ENCODE measurements at places on chromosomes 4 and X. TPM values are rescaled to one million over a fixed set of nuclear protein-coding genes. Genes with fewer than 3 reads are reported as not detected.

- no peak for ATAC-seq
Measured at GRCh38 chr4:37763831-37764230, 62.7 kb upstream of the PGM2 start.

IL13RA1 gene
- total RNA-seq, result 82.2 TPM

- no peak for ATAC-seq
Measured at GRCh38 chr4:76028350-76028765, 5.1 kb upstream of the CXCL10 start.

GRCh38 chr4:107711831-107712230 is 8.2 kb downstream of the PAPSS1 start:
- ATAC-seq, result no peak

TMSB15C gene
- total RNA-seq, result 0.12 TPM

DNA sequence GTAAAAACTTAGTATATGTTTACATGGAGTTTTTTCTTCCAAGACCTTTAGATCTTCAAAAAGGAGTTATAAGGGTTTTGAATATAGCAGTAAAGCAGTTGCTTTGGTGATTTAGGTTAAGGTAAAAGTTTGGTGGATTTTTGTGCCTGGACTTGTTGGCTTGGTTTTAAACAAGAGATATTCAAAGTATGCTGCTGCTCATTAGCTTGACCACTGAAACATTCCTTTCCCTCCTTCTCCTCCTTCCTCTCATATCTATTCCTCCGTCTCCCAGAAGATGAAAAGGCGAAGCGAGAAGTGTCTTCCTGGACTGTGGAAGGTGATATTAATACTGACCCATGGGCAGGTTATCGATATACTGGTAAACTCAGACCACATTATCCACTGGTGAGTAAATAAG is 38.4 kb downstream of the METAP1 start:
- no peak for ATAC-seq

GRCh38 chrX:46488712-46489111 is 56.5 kb downstream of the ZNF674 start:
- ATAC-seq, result no peak

- ATAC-seq, result no peak
Measured at GRCh38 chrX:68938244-68939004, 109.6 kb downstream of the EFNB1 start.

DNA sequence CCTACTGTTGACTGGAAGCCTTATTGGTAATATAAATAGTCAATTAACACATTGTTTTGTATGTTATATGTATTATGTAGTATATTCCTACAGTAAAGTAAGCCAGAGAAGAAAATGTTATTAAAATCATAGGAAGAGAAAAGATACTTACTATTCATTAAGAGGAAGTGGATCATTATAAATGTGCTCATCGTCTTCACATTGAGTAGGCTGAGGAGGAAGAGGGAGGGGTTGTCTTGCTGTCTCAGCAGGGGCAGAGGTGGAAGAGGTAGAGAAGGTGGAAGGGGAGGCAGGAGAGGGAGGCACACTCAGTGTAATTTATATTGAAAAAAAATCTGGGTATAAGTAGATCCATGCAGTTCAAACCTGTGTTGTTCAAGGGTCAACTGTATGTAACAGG is 10.6 kb downstream of the CDKL5 start:
- ATAC-seq, result no peak

UGT2B7 gene
- not detected for total RNA-seq

DNA sequence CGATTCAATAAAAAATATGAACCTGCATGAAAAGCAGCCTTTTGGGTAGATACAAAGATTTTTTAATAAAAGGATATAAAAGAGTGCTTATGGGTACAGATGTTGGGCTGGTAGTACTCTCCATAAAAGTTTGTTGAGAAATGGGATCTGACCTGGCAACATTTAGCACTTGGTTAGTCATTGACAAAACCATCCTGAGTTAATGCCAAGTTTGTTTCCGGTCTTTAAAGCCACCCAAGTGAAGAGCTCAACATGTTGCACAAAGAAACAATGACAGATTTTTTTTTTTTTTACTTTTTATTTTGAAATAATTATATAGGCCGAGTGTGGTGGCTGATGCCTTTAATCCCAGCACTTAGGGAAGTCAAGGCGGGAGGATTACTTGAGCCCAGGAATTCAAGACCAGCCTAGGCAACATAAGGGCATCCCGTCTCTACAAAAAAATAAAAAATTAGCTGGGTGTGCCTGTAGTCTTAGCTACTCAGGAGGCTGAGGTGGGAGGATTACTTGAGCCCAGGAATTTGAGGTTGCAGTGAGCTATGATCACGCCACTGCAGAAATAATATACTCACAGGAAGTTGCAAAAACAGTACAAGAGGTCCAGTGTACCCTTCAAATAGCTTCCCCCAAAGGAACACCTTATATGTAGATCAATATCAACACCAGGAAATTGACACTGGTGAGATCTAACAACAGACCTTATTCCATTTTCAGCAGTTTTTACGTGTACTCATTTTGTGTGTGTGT is 16.6 kb downstream of the CHST7 start:
- peak; percentile 72 for ATAC-seq

GPC3 gene
- total RNA-seq, result 0.28 TPM

DNA sequence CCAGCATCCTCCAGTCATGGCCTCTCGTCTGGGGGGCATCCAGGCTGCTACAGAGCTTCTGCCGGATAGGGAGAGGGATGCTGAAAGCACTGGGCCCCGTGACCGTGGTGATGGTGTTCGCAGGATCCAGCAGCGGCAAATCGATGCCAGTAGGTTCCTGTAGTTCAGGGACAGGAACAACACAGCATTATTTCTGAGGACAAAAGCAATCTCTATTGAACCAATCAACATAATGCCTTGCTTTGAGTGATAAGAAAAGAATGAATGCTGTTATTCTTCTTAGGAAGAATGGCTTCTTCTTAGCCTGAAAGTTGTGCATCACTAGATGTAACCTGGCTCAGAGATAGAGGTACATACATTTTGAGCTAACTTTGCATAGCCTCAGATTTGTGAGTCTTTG is 378.6 kb downstream of the UNC5C start:
- no peak for ATAC-seq

DNA sequence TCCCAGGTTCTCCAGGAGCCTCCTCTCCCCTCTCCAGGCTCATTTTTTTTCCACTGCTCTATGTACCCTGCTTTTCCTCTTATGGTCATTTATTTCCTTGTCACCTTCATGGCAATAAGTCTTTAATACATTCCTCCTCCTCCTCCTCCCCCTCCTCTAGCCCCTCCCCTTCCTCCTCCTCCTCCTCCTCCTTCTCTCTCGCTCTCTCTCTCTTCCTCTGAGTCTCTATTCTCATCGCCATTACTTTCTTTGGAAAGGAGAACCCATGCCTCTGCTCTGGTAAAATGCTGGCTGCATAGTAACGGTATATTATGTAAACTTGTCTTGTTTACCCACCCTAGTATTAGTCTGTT is 35.7 kb downstream of the ARHGAP24 start:
- no peak for ATAC-seq

GRCh38 chrX:21972721-21973120 is 32.2 kb downstream of the SMS start:
- ATAC-seq, result no peak

DNA sequence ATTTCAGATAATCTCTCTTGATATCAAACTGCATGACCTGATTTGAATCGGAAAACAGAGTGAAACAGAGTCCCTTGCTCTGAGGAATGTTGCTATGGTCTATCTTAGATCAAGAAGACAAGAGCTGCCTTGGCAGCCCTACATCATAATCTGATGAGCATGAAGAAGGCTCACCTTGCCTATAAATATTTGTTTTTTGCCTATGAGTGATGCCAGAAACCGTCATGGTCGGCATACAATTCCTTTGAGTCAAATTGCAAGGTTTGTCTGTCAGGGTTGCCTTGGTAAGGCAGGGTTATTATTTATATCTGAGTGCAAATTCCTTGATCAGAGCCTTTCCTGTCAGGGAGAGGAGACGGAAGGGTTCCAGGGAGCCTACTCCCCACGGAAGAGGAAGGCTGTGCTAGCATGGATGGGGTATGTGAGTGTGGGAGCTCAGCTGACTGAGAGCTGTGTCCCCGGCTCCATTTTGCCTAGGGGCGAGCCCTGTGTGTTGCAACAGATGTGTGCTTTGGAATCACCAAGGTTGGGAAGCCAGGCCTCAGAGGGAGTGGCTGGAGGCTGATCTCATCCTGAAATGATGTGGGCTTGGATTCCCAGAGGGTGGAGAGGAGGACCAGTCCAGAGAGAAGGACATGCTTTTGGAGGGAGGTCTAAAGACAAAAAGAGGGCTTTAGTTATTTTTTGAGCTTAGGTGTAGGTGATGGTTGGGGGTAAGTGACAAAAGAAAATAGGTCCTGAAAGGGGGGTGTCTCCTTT is 43.6 kb downstream of the RTL9 start:
- ATAC-seq, result peak; percentile 64

VCX3A gene
- total RNA-seq, result not detected

DNA sequence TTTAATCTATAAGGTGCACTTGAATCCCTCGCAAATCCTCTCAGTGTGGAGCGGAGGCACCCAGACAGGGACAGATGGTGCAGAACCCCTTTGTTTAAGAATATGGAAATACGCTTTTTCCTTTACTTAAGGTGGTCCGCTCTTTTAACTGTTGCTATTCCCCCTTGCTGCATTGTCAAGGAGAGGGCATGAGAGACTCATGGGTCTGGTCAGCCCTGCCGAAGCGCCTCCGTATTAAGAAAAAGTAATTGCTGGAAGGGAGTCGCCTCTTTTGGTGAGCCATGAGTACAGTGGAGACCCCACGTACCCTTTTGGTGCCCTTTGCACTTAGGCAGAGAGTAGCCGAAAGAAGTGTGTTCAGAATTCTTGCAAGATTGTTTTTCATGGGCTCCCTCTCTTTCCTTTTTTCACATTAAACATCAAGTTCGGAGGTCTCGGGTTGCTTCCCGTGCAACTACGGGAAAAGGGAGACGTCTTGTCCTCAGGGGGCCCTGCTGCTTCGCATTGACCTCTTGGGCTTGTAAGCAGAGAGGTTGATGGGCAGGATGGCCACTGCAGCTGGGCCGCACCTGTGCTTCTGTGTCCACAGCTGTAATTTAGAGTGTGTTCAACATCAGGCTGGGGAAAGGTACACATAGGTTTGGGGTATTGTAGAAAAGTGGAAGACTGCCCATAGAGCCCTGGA is 109.6 kb downstream of the SPRY1 start:
- no peak for ATAC-seq

GRCh38 chr4:69984030-69984443 is 11.7 kb upstream of the STATH start:
- peak; percentile 92 for ATAC-seq

DNA sequence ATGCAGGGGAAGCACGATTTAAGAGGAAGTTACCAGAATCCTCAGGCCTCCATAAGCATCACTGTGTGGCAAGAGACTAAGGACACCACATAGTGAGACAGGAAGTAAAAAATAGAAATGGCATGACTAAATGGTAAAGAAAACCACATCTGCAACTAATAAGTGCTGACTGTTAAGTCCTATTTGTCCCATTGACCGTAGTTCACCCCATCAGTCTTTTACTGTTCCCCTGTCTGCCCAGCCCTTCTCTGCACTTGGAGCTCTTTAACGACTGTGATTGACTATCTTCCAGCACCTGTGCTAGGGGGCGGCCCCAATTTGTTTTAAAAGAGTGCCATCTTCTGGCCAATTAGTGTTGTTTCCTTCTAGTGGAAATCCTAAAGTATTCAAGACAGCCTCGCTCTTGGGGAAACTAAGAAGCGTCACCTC is 94.2 kb downstream of the MAOA start:
- ATAC-seq, result peak; percentile 83

FOXP3 gene
- 0.76 TPM for total RNA-seq

DNA sequence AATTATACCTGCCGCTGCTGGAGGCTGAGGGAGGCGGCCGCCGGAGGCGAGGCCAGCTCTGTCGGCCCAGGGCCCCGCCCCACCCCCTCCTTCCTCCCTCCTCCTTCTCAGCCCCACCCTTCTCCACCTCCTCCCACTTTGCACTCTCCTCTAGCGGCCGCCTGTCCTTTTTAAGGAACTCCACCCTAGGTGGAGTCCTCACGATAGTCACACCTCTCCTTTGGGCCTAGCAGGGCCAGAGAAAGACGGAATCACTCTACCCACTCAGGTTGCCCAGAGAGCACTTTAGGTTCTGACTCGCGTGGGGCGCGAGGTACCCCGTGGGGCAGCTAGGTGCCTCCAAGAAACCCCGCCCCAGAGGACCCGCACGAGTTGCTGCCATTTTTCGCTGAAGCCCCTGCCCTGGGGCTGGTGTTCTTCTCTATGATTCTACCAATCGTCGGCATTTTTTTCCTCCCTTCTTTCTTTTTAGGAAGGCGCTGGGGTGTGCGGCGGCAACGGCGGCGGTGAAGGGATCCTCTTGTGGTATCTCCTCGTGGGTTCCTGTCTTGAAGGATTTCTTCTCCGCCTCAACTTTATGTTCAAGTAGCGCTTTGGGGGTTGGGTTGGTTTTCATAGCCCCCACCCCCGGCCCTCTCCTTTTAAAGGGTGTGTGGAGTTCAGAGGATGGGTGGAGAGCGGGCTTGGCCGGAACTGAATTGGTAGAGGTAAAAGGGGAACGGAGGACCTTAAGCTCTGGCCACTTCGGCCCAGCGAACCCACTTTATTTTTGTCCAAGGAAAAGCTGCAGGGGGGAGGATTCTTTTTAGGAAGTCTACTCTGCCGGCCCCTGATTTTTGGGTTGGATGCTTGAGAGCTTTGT is at the start of gene KLF8:
Gene KLF8, plus strand, starts transcription at position 136 of the 862 bp plus-strand sequence. CDS start 979 bp downstream, outside the sequence.
- ATAC-seq, result peak; percentile 88

GRCh38 chrX:150575419-150575814 is 7.0 kb downstream of the MTM1 start:
- ATAC-seq, result peak; percentile 89

DNA sequence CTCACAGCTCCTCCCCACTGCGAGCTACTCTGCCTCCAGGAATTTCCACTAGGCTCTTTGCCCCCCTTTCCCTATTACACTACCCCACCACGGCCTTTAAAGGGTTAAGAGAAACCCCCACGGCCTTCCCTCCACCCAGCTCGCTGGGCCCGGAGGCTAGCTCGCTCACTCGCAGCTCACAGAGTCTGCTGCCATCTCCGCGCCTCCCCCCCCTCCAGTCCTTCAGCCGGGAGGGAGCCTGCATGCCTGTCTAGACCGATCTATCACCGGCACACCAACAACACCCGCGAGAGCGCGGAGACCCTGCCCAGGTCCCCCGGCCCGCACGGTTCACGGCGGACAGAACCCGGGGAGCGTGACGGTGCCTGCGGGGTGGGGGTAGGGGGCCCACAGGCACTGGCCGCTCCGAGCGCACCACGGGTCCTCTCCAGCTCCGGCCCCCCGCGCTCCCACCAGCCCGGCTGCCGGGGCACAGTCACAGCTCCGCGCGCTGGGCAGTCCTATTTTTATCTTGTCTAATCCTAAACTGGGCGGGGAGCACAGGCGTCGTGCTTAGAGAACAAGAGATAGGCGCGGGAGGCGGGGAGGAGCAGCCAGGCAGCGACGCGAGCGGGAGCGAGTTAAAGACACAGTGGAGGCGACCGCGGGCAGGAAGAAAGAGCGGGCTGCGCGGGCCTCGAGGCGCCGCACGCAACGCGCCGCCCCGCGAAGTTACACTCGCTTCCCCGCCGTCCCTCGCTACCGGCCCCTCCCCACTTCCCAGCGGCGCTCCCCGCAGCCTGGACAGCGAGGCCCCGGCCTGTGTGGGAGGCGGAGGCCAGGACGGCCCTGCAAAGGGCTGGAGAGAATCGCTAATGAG is 3.5 kb downstream of the BCOR start:
- peak; percentile 19 for ATAC-seq

TEX13B gene
- total RNA-seq, result not detected

SSX3 gene
- not detected for total RNA-seq
